Endothelial cell of umbilical vein (primary cell): ENCODE measurements at places on chromosomes 12 and 14.
A peak's percentile ranks its signal among the peaks of the same experiment; 100 is the strongest.

GRCh38 chr14:99730876-99731546, 46.9 kb downstream of the CYP46A1 start:
- no peak for DNase-seq

DNA sequence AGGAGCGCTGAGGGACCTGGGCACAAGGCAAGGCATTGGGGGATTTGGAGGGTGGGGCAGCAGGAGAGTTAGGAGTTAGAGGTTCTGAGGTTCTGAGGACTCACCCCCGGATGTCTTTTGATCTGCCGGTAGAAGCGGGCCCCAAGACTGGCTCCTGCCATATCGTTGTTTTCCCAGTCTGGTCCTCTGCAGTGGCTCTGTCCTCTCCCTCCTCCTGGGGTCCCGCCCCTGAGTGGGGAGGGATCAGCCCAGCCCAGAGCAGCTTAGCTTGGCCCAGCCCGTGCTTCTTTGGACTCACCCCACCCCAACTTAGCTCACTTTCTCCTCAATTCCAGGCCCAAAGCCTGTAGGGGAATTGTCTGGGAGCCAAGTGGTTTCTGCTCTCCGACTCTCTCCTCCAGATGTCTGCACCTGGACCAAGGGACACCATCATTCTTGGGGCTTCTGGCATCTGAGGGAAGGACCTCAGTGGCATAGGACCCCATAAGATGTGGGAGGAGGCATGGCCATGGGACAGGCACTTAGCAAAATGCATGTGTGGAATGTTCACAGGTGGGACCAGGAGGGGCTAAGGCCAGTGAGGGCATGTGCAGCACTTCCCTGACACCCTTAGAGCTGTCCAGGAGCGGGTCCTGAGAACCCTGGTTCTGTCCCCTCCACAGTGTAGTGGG, 7.5 kb downstream of the SHMT2 start:
- no peak for DNase-seq

DNA sequence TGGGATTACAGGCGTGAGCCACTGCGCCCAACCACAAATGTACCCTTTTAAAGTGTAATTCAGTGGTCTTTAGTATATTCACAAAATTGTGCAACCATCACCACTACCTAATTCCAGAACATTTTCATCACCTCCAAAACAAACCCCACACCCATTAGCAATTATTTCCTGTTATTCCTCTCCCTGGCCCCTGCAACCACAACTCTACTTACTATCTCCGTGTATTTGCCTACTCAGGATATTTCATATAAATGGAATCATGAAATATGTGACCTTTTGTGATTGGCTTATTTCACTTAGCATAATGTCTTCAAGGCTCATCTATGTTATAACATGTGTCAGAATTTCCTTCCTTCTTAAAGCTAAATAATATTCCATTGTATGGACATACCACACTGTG, 16.0 kb upstream of the AQP2 start:
- no peak for DNase-seq

DNA sequence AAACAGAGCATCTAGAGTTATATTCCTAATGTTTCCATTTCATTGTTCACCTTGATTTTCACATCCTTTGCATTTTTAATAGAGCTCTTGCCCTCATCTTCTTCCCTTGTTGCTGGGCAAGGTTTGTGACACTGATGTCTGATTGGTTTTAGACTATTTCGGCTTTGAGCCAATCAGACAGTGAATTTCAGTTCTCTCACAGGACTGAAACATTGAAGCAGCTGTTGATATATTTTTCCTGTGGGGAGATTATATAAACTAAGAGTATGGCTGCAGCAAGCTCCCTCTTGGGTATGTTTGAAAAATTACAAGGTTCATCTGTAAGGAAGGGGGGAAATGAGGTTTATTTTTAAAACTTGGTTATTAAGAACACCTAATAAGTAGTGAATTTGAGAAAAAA, 51.2 kb downstream of the ATF7IP start:
- DNase-seq = peak; percentile 96

GRCh38 chr14:104062281-104062680, 23.2 kb upstream of the ASPG start:
- no peak for DNase-seq

DNA sequence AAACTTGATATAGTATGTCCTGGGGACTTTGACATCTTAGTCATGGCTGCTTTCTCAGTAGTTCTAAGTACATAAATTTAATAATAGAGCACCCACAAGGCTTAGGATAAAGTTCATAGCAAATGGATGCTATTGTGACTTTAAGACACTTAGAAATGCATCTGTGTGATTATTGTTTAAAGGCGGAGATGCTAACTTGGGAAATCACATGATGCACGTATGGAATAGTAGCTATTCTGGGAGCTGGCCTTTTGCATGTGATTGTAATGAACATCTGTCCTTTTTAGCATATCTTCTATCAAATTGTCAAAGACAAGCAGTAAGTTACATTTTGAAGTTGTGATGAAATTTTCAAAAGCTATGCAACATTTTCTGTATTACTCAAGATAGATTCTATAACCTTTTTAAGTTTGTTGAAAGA, 46.7 kb upstream of the ATP2A2 start:
- no peak for DNase-seq

DNA sequence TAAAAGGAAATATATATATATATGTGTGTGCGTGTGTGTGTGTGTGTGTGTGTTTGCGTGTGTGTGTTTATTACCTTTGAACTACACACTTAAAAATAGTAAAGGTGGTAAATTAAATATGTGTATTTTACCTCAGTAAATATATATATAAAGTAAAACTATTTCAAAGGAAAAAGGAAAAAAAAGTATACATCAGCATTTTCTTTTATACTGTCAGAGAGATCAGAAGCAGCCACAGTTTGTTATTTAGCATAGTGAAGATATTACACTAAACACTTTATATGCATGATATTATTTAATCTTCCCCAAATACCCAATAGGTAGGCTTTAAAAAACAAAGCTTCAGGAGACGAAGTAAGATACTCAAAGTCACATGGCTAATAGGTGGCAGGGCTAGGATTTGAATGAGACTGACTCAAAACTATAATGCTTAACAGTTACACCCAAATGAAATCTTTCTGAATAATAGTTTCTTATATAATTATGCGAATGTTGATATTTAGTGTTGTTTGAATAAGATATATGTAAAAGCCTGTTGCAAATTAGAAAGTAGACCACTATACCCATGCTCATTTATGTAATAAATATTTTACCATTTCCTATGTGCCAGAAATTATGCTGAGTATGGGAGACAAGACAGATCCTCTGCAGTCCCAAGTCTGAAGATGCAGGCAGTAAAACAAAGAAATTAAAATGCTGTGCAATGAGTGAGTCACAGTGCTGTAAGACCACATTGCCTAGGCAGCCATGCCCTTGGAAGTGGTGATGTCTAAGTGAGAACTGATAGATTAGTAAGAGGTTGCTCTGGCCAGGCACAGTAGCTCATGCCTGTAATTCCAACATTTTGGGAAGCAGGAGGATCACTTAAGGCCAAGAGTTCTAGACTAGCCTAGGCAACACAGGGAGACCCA, 66.1 kb downstream of the PDZRN4 start:
- DNase-seq = no peak

GRCh38 chr12:43676183-43676813, 82.3 kb downstream of the PUS7L start:
- peak; percentile 16 for DNase-seq
